GM23248 (cell line): ENCODE measurements at places on chromosomes 5 and 9. TPM values are rescaled to one million over a fixed set of nuclear protein-coding genes. Genes with fewer than 3 reads are reported as not detected.

DNA sequence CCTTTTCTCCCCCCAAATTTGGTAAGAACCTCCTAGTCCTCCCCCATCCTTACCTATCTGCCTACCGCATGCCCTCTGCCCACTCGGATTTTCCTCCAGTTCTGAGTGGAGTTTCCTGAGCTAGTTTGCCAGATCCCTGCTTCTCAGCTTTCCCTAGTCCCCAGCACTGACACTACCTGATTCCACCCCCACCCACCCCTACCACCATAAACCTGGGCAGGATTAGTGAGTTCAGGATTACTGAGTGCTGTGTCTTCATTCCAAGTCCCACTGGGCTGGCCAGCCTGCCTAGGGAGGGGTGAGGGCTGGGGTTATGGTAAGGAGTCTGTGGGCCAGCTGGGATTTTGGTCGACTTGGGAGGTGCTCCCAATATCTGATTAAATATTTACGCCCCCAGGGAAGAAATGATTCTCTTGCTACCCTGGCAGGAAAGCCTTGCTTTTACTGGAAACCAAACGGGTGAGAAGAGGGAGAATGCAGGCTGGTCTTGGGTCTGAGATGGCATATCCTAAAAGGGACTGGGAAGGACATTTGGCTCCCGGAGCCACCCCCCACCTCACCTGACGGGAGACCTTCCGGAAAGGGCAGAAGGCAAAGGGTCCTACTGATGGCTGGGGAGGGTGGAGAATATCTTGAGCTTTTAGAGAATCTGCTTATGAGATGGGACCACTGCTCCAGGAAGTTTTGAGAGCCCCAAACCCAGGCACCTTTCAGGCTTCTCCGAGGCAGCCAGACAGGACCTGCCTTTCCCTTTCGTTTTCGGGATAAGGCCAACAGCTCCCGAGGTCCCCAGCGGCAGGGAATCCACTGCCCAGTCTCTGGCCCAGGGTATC, 3.7 kb downstream of the PITX1 start:
- DNase-seq: no peak

DNA sequence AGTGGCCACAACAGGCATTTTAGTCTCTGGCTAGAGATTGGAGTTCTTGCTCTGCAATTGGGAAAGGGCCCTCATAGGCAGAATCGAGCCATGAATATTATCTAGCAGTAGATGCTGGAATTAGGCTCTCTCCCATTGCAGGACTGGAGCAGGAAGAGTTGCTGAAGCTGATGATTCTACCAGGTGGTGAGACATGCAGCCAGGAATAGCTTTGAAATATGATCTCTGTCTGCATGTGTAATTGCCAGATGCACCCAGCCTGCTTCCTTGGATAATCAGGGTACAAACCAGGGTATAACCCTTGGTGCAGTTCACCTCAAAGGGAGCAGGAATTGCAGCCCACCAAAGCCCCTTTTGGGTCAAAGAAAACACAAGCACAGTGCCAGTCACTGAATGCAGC, 211.4 kb upstream of the FTMT start:
- DNase-seq: no peak

The GDF9 gene
- polyA plus RNA-seq: not detected in 2 replicates

The NPR3 gene
- 37.6 and 39.2 TPM in 2 replicates for polyA plus RNA-seq
